Esophagus squamous epithelium (tissue), 5 donors: ENCODE measurements at places on chromosomes 3 and 15. TPM values are rescaled to one million over a fixed set of nuclear protein-coding genes. Genes with fewer than 3 reads are reported as not detected.

The PRSS50 gene
- not detected for total RNA-seq

The TRPM1 gene
- not detected for total RNA-seq

- no peak for DNase-seq
Measured at GRCh38 chr15:73569361-73569760, 63.8 kb downstream of the NPTN start.

DNA sequence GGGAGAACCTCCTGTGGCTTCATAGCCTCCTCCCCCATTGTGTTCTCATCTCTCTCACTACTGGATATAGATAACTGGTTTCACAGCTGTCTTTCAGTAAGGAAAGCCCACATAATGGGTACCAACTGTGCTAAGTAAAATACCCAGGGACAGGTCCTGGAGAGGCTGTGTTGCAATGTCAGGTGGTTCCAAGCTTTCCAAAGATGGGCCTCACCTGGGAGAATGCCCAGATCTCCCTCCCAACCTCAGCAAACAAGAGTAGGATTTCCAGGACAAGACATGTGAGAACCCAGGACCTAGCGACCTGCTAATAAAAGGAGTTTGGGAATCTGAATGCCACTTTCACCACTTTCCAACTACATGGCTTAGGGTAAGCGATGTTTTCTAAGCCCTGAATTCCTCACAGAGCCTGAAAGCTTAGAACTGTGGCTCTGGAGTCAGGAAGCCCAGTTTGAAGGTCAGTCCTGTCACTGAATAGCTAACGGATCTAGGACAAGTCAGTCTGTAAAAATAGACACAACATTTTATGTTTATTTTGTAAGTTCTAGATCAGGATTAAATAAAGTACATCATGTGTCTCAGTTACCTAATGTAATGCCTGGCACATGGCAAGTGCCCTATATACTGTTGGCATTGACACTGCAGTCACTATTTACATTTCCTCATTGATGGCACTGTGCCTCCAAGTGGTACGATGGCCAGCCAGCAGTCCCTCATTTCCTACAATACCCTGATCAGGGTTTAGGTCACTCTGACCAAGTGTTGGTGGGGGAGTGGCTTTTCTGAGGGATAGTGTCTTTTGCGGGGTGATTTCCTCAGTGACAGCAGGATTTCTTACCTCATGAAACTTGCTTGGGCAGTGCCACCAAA lies 11.9 kb downstream of the CERS3 start:
- no peak for DNase-seq

DNA sequence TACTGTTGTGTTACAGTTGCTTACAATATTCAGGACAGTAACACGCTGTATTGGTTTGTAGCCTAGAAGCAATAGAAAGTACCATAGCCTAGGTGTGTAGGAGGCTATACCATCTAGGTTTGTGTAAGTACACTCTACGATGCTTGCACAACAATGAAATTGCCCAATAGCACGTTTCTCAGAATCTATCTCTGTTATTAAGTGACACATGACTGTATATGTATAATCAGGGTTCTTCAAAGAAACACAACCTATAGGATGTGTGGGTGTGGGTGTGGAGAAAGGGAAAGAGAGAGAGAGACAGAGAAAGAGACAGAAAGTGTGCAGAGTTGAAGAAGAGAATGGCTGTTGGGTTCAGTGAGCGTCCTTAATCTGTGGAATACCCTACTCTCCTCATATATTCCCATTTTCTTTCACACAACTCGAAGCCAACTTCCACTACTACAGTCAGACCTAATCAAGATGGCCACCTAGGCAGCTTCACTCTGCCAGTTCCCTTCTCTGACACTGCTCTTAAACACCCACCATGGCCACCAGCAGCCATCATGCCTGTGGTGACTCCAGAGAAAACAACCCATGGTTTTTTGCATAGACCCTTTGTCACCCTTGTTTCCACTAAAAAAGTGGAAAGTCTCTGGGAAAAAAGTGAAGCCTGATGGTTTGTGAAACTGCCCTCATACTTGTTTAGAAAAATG lies 5.8 kb upstream of the PPP4R2 start:
- no peak for DNase-seq

GRCh38 chr3:72384602-72385001 lies 463.6 kb downstream of the SHQ1 start:
- no peak for DNase-seq

The CIP2A gene
- 11.5 TPM for total RNA-seq

- no peak for DNase-seq
Measured at GRCh38 chr3:188537606-188538005, 383.6 kb downstream of the LPP start.

GRCh38 chr15:93418566-93418965 lies 329.6 kb upstream of the RGMA start:
- no peak for DNase-seq

GRCh38 chr3:181431748-181432147 lies 280.0 kb upstream of the SOX2 start:
- DNase-seq = no peak

DNA sequence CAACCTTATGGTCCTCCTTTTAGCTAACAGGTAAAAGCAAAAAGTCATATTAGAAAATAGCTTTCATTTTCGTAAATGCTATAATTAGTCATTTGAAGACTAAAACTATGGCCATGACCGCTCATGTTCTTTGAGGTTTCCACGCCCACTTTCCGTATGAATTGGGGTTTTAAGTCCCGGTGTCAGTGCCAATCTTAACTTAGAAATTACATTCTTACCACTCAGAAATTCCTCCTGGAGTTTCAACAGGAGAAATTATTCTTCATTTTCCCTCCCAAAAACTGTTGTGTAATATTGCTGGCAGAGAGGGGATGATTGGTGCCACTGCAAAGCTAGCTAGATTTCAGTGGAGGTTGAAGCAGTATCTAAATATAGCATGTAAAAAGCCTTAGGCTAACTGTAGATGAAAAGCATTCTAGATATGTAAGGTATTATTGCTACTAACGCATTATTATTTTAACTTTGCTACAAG lies 71.0 kb upstream of the MDFIC2 start:
- no peak for DNase-seq

GRCh38 chr3:40477666-40478065 lies 744 bp downstream of the ZNF619 start:
- no peak for DNase-seq

- DNase-seq = no peak
Measured at GRCh38 chr3:140189976-140190375, 255.0 kb downstream of the CLSTN2 start.

DNA sequence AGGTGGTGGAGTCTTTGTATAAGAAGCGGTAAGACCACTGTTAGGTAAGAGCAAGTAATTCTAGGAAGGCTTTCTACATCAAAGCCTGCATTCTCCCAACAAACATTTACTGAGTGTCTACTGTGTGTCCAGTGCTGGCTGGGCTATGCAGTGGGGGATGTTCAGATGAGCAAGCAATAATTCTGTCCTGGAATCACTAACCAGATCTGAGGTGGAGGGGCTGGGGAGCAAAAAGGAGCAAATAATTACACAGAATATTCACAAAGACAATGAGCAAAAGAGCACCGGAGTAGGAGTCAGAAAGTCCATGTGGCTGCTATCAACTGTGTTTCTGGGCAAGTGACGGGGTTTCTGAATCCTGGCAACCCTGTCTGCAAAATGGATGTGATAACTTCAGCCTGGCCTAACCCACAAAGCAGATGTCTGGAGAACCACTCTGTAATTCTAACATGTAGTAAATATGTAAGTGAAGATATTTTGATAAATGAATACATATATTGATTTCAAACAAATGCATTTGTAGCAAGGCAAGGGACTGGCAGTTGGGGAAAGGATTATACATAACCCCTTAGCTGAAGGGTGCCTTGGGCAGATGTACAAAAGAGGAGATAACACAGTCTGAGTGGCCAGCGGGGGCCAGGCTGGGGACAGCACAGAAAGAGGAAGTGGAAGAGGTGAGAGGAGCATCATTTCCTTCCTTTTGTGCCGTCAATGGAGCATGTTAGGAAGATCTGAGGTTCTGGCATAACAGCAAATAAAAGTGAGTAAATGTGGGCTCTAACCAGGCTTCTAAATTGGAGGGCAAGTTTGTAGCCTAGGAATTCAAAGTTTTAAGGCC lies 28.8 kb downstream of the CYP8B1 start:
- no peak for DNase-seq

- no peak for DNase-seq
Measured at GRCh38 chr15:67551207-67551743, 8.8 kb downstream of the MAP2K5 start.

DNA sequence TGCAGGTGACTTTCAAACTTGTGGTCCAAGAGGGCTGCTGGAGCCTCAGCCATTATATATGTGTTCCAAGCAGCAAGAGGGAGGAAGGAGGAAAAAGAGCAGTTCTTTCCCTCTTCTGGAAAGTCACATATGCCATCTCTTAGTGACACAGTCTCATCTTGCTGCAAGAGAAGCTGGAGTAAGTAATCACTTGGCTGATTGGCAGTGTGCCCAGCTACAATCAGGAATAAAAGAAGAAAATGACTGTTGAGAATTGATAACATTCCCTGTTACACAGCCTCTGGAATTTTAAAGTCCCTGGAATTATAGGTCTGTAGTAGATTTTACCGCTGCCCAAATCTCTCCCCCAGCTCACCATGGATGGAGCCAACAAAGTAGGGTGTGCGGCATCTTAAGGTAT lies 31.4 kb upstream of the LYZL4 start:
- no peak for DNase-seq

DNA sequence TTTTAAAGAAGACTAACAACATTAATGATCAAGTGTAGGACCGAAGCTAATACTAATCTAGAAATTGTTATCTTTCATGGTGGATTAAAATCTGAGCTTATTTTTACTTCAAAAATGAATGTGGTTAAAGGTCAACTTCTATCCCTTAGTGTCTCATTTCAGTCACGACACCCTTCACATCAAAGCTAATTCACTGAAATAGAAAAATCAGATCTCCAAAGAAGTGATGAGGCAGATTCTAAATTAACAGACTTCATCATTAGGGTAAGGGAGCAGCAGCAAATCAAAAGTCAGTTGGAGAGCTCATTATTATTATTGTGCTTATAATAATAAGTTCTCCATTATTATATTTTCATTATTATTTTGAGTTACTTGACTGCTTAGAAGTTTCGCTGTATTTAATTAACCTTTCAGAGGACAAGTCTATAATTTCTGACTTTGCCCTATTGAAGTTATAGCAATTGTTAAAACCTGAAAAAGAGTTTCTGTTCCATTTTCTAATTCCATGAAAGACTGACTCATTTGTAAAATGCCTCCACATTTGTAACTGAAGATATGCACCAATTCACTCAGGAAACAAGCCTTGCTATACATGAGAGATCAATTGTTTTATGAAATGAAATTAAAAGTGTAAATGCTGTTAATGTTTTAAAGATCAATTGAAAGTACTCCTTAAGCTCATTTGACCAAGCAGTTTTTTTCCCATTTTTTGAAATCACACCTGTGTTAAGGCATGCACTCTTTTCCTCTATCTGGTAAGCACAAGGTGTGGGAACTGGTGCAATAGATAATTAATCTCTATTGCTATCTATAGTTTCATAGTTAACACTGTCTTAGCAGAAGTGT lies 23.1 kb upstream of the CMC1 start:
- no peak for DNase-seq

DNA sequence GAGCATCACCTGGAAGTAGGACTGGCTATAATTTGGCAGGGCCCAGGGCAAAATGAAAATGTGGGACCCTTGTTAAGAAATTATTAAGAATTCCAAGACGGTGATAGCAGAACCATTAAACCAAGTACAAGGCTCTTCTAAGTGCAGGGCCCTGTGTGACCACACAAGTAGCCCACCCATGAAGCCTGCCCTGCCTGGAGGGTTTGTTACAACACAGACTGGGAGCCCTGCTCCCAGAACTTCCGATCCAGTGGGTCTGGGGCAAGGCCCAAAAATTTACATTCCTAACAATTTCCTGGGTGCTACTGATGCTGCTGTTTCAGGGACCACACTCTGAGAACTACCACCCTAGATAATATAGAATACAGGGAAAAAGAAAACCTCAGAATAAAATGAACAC lies 314.6 kb upstream of the WNT5A start:
- DNase-seq = no peak

The RBP2 gene
- not detected for total RNA-seq
